ENCODE measurements at places on chromosomes 7 and 10.

DNA sequence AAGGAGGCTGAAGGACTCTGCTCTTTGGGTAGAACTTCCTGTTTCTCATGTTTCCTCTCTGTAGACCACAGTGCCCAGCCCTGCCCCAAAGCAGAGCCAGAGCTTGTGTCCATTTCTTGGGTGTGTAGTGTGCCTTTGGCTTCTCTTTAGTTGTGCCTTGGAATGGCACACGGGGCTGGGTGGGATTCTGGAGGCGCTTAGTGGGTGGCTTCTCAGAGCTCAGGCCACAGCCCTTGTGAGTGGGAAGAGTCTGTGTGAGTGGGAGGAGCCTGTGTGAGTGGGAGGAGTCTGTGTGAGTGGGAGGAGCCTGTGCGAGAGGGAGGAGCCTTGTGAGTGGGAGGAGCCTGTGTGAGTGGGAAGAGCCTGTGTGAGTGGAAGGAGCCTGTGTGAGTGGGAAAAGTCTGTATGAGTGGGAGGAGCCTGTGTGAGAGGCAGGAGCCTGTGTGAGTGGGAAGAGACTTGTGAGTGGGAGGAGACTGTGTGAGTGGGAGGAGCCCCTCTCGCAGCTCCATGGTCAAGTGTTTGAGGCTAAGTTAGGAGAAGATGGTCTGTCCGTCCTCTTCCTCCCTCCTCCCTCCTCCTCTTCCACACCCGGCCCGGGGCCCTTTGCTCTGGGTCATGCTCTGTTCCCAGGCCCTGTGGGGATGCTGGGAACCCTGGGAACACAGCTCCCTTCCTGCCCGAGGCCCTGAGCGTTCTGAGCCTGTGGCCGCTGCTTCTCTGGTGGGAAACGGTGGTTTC, 153.0 kb downstream of the GRK5 start:
- DNase-seq: no peak

DNA sequence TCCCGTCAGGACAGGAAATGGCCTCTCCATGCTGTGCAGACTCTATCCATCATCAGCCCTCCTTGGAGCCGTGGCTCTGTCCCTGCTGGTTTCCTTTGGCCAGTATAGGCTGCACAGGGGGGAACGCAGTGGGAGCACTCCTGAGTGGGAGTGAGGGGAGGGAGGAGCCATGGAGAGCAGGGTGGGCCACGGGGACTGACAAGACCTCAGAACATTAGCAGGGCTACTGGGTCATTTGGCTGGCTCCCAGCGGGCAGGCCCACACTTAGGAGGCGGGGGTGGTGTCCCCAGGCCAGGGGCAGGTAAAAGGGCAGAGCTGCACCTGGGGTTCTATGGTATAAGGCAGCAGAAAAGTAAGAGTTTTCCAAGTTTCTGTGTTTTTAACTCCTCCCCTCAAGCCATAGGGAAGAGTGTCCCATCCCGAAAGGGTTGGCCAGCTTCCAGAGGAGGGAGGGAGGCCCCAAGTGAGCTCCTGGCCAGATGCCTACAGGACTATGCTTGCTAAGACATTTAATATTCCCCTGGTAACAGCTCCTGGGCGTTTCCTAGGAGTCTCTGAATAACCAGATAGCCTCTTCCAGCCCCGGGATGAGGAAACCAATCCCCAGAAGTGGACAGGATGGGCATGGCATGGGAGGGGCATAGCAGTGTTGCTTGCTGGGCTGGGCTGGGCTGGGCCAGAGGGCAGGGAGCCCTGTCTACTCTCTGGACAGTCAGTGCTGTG, 5.5 kb upstream of the OPN4 start:
- DNase-seq: no peak

DNA sequence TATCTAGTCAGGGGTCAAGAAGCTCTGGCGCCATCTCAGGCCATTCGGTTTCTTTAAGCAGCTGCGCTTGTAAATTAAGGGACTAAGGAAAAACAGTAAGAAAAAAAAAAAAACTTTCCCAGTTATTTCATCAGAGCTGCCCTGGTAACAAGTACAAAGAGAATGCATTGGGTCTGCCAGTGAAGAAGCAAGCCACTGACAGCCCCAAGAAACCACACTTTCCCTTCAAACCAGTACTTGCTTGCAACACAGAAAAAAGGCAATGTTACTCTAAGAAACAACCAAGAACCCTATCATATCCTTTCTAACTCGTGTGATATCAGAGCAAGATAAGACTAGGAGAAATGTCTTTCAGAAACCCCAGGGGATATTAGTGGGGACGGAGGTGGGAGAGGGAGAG, 40.6 kb upstream of the AOAH start:
- DNase-seq: no peak

DNA sequence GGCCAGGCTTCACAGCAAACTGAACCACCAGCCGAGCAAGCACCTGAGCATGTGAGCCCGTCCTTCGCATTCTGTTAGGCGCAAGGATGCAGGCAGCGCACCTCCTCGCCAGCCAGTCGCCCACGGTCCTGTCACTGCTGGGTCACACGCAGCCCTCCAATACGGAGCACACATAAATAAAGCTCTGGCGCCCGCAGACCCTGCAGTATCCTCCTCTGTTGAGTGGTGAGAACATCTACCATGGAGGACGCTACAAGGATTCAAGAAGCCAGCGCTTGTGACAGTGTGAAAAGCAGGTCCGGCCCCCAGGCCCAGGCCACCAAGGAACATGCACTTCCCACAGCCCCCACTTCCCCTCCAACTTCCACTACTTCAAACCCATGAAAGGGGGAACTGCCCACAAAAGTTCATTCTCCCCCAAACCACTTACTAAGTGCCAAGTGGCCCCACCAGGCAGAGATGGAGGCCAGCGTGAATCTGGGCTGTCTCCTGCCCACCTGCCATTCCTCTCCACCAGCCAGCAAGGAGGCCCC, 34.8 kb downstream of the VOPP1 start:
- DNase-seq: no peak

GRCh38 chr10:14563359-14563940, 211.2 kb downstream of the FAM107B start:
- no peak for DNase-seq

GRCh38 chr7:80312139-80312661, 177.6 kb downstream of the GNAI1 start:
- no peak for DNase-seq

GRCh38 chr10:111077785-111078504, 1.1 kb downstream of the ADRA2A start:
- DNase-seq: no peak

DNA sequence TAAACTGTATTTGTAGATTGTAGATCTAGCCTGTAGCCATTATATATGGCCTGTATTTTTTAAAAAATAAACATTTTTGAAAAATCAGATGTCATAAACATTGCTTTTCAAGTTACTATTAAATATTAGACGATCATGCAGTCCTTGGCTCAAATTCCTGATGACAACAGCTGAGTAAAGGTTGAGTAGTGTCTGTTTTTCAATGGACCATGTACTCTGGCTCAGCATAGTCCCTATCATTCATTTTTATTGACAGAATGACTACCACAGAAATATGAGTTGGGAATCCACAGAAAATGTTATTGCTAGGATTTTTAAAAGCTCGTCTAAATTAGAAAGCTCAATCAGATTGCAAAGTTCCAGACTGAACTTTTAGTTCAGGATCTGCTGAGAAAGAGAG, 145.4 kb downstream of the SORCS1 start:
- no peak for DNase-seq

GRCh38 chr7:124452186-124452585, 313.4 kb downstream of the GPR37 start:
- no peak for DNase-seq

- DNase-seq: no peak
Observed at GRCh38 chr10:132928261-132928660, 14.1 kb downstream of the CFAP46 start.

- DNase-seq: no peak
Observed at GRCh38 chr10:24254180-24254579, 45.2 kb downstream of the KIAA1217 start.

- no peak for DNase-seq
Observed at GRCh38 chr10:31936933-31937332, 8.3 kb upstream of the ARHGAP12 start.

DNA sequence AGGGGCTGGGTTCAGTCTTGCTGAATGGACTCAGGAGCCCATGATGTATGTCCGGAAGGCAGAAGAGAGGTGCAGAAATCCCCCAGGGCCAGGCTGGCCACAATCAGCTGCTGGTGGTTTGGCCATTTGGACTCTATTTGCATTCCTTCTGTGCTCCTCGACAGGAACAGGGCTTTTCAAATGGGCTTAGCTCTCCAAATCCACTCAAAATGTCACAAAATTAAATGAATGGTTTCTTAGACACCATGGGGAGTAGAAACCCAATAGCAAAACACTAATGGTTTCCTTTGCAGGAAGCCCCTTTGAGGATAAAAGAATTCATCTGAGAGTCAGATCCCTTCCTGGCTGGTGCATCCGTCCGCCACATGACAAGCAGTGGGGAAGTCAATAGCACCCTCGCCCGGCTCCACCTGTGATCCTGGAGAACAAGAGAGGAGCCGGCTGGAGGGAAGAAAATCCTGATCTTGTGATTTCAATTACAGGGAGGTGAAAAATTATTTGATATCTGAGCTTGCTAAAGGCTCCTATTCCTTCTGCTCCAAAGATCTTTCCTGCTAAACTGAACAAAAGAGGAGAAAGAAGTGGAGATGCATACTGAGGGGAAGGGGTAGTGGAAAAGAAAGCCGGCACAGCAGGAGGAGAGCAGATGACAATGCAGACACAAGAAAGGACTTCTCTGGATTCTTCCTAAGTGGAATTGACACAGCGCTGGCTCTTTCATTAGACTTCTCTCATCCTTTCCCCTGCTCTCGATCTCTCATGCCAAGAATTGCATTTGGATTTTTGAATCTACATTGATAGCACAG, 190.7 kb downstream of the C7orf25 start:
- no peak for DNase-seq

- DNase-seq: no peak
Observed at GRCh38 chr10:3960496-3960895, 175.5 kb upstream of the KLF6 start.

- DNase-seq: no peak
Observed at GRCh38 chr10:114647545-114648138, 10.4 kb downstream of the ABLIM1 start.

GRCh38 chr10:132677473-132678227, 108.3 kb downstream of the NKX6-2 start:
- DNase-seq: no peak

- DNase-seq: no peak
Observed at GRCh38 chr7:130875-131780, 61.2 kb upstream of the FAM20C start.

DNA sequence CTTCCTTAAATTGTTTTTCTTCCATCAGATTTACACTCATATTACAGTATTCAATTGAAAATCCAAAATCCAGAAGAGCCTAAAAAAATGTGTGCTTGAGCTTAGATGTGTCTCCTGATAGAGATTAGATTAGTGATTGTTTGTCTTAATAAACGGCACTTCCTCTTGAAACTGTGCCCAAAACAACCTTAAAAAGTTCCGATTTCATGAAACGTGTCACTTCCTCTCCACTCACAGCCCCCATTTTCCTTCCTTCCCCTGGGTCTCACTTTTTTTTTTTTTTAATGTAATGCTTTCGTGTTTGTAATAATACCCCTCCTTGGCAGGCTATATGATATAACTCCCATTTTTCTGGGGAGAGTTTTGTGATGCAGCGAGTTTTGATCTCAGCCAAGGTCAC, 114.8 kb upstream of the ADO start:
- DNase-seq: no peak

DNA sequence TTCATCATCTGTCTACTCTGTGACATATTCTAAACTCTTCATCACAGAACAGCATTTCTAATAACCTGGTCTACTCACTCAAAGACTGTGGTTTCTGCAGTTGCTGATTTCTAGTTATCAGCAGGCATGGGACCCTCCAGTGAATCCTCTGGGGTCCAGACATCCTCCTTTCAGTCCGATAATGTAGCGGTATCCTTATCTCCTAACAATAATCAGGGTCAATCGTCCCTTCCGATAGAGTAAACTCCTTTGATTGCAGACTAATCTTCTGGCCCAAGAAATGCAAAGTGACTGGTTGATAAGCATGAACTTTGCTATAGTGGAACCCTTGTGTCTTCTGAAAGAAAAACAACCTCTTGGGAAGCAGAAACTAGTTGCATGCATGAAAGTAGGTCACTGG, 1209.8 kb upstream of the CELF2 start:
- DNase-seq: no peak

GRCh38 chr10:80168679-80169380, 36.3 kb downstream of the PLAC9 start:
- DNase-seq: no peak

DNA sequence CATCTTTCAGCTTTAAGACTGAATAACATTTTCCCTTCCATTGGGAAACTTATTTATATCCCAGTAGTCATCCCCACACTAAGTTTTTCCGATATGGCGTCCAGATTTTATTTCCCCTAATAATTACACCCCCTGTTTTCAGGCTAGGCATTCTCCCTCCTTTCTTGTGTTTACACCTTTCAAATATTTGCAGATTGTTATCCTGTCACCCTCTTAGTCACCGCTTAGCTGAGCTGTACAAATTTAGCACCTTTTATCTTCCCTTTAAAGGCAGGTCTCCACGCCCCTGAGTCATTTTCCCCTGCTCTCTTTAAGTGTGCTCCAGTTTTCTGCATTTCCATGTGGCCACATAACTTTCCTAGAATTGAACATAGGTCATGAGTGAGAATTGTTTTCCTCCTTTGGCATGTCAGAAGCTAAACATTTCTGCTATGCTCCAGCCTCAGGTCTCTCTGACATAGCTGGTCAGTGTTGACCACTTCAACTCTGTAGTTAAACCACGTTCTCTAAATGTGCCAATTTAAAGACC, 47.4 kb downstream of the LRRC4 start:
- DNase-seq: no peak

- DNase-seq: no peak
Observed at GRCh38 chr7:149006345-149006725, 22.0 kb downstream of the PDIA4 start.

DNA sequence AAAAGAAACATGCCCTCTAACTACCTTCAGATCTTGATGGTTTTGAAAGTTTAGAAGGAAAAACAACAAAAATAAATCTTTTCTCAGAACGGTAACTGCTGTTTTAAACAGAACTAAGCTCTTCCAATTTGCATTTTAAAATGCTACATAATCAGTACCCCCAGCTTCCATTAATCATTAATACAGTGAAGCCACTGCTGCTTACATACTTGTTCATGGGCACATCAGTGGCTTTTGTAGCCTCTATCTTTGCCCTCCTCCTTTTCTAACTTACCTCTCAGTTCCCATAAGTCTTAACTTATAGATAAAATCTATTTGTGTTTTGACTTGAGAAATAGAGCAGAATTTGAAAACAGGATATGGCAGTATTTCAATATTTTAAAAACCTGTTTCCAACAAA, 109.1 kb downstream of the POLL start:
- DNase-seq: no peak

DNA sequence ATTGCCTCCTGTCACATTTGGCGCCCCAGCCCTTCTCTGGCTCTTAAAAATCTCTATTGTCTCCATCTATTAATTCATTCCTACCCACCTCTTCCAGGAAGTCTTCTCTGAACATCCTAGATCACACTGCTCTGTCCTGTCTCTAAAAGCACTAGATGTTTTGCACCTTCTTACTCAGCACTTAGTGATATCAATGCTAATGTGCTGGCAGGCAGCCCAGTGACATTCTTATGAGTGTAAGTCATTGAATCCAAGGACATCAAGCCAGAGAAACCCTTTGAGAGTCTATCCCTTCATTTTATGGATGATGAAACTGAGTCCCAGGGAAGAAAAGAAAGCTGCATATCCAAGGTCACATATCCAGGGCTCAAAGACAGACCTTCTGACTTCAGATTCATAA, 48.3 kb upstream of the PAX2 start:
- no peak for DNase-seq

Measured in stimulated activated CD4-positive, alpha-beta T cell treated with anti-CD3 and anti-CD28 coated beads, Interleukin-15, amount 100 ng/mL, for 1 hour (primary cell).